CD4-positive, alpha-beta T cell treated with Interleukin-17A for 4 hours (primary cell): ENCODE measurements at places on chromosomes 2 and 18.

DNA sequence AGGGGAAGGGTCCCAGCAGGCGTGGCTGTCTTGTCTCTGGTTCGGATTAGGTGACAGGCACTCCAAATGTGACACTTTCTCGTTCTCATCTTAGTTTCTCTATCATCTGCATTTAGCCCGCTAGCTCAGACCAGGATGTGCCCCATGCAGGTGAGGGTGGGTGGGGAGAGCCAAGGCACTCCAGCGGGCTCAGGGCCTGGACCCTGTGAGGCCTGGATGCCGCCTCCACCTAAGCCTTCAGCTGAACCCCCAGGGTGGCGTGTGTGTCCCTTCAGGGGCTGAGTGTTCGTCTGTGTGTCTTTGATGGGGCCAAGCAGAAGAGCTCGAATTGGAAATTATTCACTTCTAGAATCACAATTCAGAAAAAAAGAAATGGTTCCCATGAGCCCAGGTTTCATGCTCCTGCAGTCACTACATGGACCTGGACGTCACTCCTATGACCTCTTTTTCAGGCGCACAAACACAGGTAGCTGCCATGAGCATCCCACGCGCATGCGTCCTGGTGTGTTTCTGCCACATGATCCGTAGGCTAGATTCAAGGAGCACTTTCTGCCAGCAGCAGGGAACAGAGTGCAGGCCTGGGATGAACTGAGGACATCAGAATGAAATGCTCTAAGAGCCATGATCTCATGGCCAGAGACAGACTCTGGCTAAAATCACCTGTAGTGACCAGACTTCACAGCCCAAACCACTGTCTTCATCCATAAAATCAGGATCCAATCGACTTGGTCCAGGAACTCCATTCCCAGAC, 25.8 kb downstream of the CIDEA start:
- DNase-seq = no peak

DNA sequence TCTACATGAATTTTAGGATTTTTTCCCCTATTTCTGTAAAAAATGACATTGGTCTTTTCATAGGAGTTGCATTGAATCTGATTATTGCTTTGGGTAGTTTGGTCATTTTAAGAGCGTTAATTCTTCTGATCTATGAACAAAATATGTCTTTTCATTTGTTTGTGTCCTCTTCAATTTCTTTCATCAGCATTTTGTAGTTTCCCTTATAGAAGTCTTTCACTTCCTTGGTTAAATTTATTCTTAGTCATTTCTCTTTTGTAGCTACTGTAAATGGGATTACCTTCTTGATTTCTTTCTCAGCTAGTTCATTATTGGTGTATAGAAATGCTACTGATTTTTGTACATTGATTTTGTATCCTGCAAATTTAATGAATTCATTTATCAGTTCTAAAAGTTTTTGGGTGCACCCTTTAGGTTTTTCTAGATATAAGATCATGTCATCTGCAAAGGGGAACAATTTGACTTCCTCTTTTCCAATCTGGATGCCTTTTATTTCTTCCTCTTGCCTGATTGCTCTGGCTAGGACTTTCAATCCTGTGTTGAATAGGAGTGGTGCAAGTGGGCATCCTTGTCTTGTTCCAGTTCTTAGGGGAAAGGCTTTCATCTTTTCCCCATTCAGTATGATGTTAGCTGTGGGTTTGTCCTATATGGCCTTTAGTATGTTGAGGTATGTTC, 36.6 kb upstream of the AAK1 start:
- no peak for DNase-seq

DNA sequence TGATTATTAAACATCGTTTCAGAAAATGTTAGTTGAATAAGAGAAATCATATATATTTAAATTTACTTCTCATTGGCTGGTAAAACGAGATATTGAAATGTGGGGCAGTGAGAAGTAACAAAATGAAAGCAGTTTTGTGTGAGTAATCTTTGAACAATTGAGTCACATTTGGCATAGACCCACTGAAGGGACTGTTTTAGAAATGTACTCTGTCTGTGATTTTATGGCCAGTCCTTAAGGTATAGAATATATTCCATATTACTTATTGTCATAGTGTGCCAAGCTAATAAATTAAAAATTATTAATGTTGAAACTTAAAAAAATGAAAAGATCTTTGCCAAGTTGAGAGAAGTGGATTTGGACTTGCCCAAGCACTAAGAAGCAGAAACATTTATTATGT, 222.4 kb upstream of the COL3A1 start:
- DNase-seq = no peak

GRCh38 chr18:74773171-74773624, 175.5 kb downstream of the ZNF407 start:
- DNase-seq = no peak

GRCh38 chr2:233074106-233074505, 14.0 kb downstream of the INPP5D start:
- DNase-seq = no peak

GRCh38 chr18:76435316-76435989, 59.6 kb downstream of the ZNF516 start:
- DNase-seq = no peak

- no peak for DNase-seq
These were observed 5.8 kb upstream of the SAG start for GRCh38 chr2:233301811-233302210.

- no peak for DNase-seq
These were observed 65.4 kb downstream of the CRACDL start for GRCh38 chr2:98870516-98871158.

DNA sequence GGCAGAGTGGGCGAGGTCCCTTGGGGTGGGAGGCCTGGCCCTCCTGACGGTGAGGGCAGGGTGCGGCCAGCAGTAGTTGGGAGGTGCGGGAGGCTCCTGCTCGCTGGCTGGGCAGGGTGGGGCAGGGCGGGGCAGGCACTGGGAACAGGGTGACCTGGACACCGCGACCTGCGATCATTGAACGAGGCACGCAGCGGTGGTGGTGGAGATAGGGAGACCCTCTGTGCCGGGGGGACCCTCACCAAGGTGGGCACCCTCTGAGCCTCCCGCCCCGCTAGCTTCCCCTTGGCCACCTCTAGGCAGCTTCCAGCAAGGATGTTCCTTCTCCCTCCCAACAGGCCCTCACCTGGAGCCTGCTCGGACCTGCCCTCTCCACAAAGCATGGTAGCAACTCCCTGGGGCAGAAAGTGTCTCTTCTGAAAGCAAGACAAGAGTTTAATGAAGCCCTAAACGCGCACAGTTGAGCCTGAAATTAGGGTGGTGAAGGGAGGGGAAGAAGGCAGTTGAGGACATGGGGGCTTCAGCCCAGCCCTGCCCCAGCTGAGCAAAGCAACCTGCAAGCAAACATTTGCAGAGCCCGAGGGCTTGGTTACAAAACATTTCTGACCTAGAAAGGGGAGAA, 15.4 kb upstream of the FOSL2 start:
- no peak for DNase-seq

- no peak for DNase-seq
These were observed 69.5 kb downstream of the CDH20 start for GRCh38 chr18:61402726-61403125.

DNA sequence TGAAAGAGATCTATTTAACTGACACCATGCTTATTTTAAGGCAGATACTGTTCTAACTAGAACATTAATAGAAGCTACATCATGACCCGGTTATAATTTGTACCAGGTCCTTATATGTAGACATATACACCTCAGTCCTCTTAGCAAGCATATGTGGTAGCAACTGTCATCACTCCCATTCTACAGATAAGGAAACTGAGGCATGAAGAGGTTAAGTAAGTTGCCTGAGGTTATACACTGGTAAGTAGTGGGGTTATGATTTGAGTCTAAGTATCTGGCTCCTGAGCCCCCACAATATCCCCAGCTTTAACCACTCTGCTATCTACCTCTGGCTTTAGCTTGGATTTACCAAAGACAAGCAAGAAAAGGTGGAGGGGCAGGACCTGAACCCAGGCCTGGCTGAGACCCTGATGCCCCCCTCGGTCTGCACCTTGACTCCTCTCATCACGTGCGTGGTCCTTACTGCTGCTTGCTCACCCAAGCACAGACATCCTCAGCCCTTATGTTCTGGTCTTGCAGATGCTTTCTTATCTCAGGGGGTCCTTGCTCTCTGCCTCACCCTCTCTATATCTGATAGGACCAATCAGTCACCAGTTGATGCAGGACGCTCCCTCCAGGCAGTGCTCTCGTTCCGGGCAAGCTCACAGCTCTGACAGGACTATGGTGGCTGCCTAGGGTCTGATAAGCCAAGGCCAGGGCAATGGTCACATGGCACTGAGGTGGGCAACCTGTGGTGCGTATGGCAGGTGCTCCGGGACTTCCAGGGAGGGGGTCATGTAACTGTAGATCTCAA, 4.0 kb downstream of the DYSF start:
- DNase-seq = no peak

DNA sequence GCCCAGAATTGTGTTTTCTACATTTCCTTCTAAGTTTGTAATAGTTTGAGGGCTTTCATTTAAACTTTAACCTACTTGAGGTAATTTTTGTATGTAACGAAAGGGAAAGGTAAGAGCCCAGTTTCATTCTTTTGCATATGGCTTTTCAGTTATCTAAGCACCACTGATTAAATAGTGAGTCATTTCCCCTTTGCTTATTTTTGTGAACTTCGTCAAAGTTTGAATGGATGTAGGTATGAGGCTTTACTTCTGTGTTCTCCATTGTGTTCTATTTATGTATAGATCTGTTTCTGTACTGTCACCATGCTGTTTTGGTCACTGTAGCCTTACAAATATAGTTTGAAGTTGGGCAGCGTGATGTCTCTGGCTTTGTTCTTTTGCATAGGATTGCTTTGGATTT, 944.8 kb upstream of the CNTNAP5 start:
- no peak for DNase-seq

DNA sequence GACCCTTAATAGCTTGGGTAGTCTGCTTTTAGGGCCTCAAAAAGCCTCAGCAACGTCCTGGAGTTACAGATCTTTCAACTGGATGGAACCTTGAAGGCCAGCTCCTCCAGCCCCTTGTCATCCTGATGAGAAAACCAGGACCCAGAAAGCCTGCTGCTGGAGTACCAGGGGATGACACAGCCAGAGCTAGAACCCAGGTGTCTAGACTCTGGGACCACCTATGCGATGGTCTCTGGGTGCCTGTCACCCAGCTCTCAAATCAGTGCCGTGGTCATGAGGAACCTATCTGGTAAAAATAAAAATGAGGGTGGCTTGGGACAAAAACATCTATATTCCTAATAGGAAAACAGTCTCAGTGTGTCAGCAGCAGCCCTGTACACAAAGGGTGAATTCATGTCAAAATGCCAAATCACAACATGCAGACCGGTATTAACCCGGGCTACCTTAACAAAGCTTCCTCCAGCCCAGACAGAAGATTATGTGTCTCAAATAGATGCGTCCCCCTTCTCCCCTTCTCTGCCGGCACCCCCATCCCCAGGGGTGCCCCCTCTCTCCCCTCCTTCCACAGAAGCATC, 28.5 kb downstream of the SMAD7 start:
- no peak for DNase-seq

DNA sequence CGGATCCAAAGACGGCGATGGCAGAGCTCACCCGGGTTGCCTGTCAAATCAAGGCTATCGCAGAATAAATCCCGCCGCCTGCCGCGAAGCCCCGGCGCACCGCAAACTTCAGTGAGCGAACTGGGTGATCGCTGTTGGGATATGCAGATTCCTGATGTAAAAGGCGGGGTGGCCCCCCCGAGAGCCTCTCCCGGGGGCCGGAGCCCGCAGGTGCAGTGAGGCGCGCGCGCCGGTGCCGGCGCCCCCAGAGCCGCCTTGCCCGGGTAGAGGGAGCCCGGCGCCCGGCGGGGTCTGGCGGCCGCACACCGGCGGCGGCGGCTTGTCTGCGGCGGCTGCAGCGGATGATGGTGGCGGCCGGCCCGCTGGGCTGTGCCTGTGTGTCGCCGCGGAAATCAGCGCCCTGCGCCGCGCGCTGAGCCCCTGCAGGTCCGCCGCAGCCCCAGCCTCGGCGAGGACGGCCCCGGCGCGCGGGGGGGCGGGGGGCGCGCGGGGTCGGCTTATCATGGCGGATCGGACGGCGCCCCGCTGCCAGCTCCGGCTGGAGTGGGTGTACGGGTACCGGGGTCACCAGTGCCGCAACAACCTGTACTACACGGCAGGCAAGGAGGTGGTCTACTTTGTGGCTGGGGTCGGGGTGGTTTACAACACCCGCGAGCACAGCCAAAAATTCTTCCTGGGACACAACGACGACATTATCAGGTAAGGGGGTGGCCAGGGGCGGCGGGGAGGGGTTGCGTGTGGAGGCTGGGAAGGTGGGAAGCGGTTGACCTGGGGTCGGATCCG, 1.3 kb downstream of the EML6 start:
- DNase-seq = peak; percentile 45

DNA sequence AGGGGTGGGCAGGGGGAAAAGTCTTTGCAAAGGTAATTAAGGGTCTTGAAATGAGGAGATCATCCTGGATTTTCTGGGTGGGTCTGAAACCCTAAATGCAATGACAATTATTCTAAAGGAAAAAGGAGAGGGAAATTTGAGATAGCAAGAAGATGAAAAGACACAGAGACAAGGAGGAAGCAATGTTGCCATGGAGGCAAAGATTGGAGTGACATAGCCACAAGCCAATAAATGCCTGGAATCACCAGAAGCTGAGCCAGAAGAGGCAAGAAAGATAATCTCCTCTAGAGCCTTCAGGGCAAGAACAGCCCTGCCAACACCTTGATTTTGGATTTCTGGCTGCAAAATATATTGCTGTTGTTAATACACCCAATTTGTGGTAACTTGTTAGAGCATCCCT, 1246.3 kb upstream of the PIK3C3 start:
- DNase-seq = no peak

- no peak for DNase-seq
These were observed 85.2 kb upstream of the RPE start for GRCh38 chr2:209917154-209917771.

GRCh38 chr18:45054636-45055035, 373.9 kb downstream of the SETBP1 start:
- DNase-seq = no peak

GRCh38 chr2:208285853-208286252, 19.8 kb downstream of the PIKFYVE start:
- DNase-seq = no peak

DNA sequence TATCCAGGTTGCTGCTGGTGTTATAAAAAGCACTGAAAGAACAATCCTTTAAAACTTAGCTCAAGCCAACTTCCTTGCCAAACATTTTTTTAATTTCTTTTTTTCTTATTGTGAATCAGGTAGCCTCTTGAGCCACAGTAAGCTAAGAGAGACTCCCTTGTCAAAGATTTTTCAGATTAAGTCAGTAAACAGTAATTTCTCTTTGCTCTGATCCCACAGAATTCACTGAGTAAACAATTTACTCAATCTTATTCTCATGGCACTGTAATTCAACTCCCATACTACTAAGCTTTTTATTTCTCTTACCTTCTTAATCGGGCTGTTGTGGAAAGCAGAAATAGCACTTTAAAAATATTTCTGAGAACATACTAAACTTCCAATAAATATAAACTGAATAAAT, 82.7 kb downstream of the C2orf74 start:
- DNase-seq = no peak

DNA sequence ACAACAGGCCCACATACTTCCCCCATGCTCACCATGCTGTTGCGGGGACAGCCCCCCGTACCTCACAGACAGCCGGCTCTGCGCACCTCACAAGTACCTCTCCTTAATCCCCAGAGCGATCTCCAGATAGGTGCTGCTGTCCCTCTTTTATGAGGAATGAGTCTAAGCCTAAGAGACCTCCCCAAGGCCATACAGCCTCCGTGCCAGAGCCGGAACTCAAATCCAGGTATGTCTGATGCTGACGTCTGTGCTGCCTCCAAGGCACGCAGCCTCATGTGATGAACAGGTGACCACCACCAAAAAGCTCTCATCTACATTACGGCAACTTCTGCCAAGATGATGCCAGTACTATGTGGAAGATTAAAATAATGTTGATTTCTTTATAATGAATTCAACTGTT, 85.2 kb downstream of the EIPR1 start:
- no peak for DNase-seq
